NCI-H2107 (cell line): ENCODE measurements at places on chromosomes 6 and 20.

GRCh38 chr6:136547336-136547735 lies 2.9 kb downstream of the MAP7 start:
- DNase-seq = no peak

DNA sequence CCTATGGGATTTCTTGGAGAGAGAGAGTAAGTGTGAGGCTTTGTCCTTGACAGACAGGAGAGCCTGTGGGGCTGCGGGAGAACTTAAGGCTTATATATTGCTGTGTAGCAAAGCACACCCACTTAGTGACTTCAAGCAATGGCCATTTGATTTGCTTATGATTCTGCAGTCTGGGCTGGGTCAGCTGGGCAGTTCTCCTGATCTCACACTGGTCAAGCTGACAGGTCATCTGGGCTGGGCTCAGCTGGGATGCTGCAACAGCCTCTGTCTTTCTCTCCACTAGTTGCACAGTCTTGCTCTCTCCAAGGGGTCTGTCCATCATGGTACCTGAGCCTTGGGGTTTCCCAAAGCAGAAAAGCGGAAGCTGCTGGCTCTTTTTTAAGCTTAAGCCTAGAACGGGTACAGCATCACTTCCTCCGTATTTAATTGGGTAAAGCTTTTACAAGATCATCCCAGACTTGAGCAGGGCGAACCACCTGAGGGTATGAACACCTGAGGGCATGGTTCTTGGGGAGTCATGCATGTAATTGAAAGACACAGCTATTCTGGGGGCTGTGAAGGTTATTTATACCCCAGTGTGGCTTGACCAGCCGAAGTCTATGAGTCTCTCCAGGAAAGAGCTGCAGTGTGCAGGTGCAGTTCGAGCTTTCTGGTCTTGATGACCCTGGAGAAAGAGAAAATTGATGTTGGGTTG lies 13.3 kb upstream of the GGTLC1 start:
- no peak for DNase-seq

DNA sequence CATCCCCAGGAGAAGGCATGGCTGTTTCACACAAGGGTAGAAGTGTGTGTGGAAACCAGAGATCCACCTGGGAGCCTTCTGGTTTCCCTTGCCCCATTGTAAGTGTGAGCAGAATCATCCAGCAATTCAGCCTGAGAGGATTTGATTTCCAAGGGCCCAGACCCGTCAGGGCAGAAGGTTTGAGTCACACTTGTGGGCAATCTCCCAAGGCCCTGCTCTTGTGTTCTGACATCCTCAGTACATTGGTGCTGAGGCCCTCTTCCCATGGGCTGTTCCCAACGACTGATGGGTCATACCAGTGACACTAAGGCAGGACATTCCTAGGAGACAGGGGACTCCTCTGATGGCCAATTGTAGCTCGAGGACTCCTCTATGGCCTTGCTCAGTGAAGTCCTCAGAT lies 58.2 kb upstream of the POLR1H start:
- no peak for DNase-seq

DNA sequence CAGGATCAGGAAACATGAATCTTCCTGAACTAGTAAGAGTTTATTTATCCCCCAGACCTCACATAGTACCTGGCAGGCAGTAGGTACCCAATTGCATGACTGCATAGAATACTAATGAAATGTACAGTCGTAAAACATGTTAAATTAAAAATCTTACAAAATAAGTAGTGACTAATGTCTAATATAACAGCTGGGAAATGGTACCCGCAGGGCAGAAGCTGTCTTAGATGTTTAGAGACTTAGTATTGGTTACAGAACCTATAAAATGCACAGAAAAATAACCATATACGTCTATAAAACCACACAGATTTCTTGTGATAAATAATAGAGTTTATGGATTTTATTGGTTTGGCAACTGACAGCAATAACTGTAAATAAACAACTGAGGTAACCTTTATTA lies 139.1 kb upstream of the GMDS start:
- DNase-seq = no peak

DNA sequence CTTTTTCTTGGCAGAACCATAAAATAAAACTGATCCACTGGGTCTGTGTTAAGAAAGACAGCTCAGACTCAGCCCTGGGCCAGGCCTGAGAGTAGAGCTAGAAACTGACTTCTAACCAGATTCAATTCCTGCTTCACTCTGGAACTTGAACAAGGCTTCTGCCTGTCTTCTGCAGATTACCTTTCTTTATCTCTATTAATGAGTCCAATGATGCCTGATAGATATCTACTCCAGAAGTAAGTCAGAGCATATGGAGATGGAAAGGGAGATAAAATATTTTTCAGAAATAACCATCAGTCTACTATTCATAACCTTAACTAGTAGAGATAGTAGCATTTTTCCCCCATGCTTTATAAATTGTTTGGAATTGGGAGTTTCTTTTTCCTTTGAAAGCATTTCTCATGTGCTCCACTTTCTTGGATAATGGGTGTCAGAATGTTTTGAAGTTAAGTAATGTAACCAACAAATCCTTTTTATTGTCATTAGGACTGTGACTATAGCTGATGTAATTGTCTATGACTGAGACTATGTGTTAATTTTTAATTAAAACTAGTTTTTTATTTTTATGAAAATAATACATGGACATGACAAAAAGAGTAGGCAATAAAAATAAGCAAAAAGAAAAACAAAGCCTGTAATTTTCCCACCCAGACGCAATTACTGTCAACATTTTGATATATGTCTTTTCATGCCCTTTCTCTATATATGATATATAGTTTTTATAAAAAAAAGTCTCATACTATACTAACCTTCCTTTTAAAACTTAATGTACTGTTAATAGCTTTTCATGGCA lies 7.2 kb downstream of the SOBP start:
- no peak for DNase-seq

- DNase-seq = no peak
Observed at GRCh38 chr6:138107752-138108592, 753 bp upstream of the PERP start.

DNA sequence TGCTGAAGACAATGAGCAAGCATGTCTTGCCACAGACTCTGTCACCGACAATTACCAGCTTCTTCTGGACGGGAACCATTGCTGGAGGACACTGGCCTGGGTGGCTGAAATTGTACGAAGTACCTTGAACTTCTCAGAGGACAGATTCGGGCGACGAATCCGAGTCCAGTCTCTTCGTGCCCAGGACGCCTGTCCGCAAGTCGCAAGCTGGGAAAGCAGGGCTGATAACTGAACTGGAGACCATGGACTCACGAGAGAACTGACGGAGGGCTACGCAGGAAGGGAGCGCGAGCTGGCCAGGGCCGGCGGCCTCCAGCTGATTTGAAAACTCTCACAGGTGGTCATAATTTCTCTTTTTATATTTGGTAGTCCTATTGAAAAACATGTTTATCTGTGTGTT lies 1229.5 kb upstream of the MAP3K7 start:
- no peak for DNase-seq

GRCh38 chr6:145428706-145429105 lies 306.6 kb downstream of the EPM2A start:
- DNase-seq = no peak

- no peak for DNase-seq
Observed at GRCh38 chr6:91613481-91613880, 1026.6 kb upstream of the MAP3K7 start.

GRCh38 chr20:60510356-60510755 lies 552.1 kb downstream of the CDH26 start:
- DNase-seq = no peak

DNA sequence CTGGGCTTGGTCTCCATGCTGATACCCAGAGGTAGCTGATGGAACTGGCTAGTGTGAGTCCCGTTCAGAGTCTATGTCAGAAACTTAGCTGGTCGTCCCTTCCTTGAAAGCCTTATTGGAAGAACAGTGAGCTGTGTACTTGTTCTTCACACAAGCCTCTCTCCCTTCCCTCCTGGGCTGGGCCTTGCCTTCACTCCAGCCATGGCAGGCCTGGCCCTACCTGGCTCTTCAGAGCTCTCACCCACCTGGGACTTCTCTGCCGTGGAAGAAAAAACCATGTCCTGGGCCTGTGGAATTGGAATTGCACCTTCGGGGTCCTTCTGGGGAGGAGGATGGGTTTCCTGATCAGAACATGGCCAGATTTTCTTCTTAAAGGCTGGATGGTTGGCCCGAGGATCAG lies 20.3 kb upstream of the ZNF831 start:
- DNase-seq = no peak

DNA sequence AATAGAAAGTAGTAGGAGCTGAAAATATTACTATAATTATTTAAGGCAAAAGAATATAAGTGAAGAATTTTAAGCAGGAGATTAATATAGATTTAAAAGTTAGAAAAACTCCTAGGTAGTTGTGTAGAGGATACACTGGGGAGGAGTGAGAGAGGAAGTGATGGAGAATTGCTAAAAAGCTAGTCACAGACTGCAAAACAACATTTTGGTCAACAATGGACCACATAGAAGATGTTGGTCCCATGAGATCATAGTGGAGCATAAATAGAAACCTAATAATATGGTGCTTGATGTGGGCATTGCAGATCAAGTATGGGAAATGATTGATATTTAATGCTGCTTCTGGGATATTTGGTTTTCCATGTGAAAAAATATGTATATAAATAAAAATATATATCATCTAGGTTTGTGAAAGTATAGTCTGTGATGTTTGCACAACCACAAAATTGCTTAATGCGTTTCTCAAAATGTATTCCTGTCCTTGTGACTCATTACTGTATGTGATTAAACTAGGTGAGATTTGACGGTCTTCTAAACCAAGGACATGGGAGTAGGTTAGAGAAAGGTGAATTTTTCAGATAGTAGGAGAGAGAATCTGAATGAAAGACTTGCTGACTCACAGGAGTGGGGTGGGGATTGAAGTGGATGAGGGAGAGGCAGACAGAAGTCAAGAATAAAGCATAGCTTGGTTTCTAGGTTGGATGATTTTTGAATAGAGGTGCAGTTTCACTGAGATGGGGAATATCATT lies 174.0 kb downstream of the BCKDHB start:
- DNase-seq = no peak

GRCh38 chr20:47814632-47815415 lies 29.5 kb upstream of the SULF2 start:
- no peak for DNase-seq

DNA sequence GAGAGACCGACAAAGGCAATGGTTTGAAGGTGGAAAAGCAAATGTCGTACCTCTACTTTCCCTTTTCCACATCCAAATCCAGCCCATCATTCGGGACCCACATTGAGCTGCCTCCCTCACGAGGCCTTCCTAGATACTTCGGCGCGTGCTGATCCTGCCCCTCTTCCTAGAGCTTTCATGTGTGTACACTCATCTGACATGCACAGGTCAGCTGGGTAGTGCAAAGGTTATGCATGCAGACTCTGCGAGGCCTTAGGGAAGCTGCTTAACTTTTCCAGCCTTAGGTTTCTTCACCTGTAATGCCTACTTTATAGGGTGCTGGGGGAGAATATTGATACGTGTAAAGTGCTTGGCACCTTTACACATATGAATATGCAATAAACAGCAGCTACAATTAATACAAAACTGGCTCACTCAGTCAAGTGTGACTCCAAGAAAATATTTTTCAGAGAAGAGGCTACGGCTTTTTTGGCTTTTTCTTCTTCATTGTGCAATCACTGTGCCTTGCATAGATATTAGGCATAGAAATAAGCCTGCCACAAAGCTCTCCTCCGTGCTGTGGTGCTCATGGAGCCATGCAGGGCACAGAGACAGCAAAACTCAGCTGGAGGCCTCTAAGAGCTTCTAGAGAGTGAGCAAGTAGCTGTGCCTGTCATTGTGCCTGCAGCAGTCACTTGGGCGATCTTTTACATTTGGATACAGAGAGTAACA lies 3.6 kb upstream of the MANBAL start:
- no peak for DNase-seq

DNA sequence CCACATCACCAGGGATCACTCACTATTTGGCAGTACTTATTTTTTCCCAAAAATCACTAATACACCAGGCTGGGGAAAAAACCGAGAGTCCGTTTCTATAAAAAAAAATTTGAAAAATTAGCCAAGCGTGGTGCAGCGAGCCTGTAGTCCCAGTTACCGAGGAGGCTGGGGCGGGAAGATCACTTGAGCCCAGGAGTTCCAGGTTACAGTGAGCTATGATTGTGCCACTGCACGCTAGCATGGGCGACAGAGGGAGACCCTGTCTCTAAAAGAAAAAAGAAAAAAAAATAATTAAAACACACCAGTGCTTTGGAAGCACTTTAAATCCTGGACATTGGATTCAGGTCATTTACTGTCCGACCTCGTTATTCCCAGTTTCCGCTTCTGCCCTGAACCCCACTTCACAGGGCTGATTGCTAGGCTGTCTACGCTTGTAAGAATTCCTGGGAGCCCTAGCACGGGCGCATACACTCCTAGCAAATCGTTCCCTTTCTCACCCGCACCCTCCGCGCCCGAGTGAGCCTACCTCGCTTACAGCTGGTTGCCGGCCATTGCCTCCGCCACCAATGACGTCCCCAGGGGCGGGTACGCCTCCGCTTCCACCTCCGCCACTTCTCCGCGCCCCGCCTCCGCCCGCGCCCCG lies at the start of gene TPMT:
Gene TPMT (minus strand): TSS at position 571 of the 643 bp plus-strand sequence. CDS start 5,950 bp downstream, outside the sequence.
- no peak for DNase-seq

DNA sequence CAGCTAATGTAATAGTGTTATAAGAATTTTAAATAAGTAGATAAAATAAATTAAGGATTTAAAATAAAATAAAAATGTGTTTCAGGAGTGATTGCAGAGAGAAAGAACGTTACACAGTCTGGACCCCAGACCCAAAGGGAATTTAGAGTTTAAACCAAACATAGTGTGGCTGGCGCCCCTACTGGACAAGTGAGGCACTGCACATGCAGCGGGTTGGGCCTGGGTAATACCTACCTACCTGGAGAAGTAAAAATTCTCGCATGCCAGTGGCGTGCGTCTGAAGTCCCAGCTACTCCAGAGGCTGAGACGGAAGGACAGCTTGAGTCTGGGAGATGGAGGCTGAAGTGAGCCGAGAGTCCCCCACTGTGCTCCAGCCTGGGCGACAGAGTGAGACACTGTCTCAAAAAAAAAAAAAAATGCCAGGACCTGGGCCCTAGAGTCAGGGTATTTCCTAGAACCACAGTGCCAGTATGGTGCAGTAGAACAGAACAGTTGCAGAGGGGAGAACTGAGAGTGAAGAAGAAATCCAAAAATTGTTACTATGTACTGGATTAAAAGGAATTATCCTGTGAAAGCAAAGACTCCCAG lies 71.4 kb upstream of the TCF21 start:
- DNase-seq = no peak
